ENCODE measurements at places on chromosomes 4 and X.
A peak's percentile ranks its signal among the peaks of the same experiment; 100 is the strongest.

DNA sequence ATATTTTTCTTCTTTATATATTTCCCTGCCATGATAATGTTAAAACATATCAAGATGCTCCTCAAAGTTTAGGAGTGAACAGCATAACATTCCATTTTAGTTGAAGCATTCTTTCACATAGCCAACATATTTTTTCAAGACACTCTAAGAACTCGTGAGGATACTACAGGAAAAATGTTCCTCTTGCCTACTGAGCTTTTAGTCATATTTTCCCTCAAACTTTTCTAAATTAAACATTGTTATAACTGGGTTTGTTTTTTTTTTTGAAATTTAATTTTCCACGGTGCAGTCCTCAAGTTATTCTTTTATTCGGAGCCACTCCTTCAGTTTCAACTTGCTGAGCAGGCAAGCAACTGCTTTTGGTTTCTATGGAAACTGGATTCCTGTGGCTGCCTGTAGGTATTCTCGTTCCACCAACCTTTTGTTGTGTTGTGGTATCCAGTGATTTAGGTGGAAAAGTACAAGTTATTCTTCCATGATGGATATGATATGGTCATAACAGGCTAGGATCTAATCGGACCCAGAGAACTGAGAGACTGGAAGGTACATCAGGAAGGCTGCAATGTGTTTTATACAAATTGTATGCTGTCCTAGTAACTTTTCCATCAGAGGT lies 248.0 kb downstream of the TRIML1 start:
- DNase-seq, result no peak

DNA sequence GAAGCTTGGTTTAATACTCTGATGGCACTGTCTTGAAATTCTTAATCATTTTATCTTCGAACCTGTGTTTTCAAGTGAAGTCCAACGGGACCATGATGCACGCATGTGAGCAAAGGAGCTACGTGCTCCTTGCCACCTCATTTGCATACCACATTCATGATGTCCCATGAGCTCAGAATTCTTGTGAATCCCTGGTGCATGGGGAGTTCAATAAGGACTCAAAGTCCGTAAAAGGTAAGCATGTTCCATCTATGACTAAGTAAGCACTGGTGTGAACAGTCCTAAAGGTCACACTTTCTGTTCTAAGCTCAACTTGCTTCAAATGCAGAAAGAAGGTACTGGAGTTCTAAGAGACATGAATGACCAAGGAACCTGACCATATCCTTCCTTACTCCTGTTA lies 13.1 kb upstream of the GPM6B start:
- no peak for DNase-seq

DNA sequence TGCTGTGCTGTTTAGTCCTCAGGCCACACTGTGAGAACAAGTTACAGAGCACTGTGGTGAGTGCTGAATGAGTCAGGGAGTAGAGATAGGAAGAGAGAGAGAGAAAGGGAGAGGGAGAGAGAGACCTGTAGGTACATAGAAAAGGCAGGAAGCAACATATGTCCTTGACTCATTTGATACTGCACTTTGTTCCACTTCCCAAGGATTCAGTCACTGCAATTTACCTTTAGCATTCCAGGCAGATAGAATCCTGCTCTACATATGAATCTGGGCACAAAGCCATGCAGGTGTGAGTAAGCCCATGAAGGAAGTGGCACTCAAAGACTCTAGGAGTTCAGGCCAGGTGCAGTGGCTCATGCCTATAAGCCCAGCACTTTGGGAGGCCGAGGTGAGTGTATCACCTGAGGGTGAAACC lies 1.0 kb upstream of the DAPP1 start:
- DNase-seq, result no peak

GRCh38 chr4:114400531-114400930 lies 198.1 kb upstream of the UGT8 start:
- no peak for DNase-seq

- no peak for DNase-seq
These were observed 87.3 kb upstream of the TET2 start for GRCh38 chr4:105059337-105059736.

DNA sequence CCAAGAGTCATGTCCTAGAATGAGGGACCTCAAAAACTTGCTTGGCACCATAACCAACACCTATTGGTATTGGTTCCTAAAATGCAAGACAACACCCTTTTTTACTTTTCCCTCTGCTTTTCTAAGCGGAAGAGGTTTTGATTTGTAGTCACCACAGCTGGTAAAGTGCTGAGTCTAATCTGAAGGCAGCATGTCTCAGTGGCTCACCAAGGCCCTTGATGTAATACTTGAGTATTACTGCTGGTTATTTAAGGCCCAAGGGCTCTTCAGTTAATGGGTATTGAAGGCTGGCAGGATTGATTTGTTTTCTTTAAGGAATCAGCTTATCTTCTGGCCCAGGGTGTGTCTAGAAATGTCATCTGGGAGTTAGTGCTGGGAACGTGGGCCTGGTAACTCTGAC lies 735.1 kb downstream of the GLUD2 start:
- DNase-seq, result no peak

DNA sequence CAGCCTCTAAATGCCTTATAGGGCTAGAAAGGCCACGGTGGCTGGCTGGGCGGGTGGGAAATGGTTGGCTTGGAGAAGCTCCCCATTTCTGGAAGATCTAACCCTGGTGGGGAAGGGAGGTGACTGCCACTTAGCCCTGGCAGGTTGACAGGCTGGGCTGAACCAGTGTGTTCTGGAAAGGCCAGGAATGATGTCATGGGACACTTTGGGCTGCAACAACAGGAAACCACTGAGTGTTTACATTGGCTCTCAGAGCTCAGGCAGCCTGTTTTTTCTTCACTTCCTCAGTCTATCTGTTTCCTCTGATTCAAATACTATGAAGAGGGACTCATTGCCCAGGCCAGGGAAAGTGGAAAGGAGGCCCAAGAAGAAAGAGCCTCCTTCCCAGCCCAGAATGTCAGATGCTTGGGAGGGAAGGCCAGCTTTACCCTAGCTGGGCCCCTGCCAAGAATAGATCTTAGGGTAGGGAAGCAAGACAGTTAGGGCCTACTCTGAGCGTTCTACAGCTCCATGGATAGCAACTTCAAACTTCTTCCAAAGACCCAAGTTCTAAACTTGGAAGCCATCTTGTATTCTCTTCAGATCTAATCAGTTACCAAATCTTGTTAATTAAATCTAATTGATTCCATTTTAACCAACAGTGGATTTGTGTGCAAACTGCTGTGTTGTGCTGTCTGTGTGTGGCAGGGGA lies 65.8 kb upstream of the MSN start:
- peak; percentile 35 for DNase-seq

GRCh38 chr4:85741381-85741780 lies 266.4 kb downstream of the ARHGAP24 start:
- DNase-seq, result no peak

GRCh38 chrX:8679550-8679949 lies 52.4 kb downstream of the ANOS1 start:
- no peak for DNase-seq

DNA sequence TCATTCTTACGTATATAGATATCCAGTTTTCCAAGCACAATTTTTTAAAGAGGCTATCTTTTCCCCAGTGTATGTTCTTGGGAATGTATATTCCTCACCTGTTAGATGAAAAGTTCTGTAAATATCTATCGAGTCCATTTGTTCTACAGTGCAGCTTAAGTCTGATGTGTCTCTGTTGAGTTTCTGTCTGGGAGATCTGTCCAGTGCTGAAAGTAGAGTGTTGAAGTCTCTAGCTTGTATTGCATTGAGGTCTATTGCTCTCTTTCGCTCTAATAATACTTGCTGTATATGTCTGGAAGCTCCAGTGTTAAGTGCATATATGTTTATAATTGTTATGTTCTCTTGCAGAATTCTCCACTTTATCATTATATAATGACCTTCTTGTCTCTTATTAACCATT lies 373.1 kb downstream of the PPARGC1A start:
- DNase-seq, result no peak

- DNase-seq, result no peak
These were observed 28.5 kb downstream of the KLHL13 start for GRCh38 chrX:118088084-118088483.

DNA sequence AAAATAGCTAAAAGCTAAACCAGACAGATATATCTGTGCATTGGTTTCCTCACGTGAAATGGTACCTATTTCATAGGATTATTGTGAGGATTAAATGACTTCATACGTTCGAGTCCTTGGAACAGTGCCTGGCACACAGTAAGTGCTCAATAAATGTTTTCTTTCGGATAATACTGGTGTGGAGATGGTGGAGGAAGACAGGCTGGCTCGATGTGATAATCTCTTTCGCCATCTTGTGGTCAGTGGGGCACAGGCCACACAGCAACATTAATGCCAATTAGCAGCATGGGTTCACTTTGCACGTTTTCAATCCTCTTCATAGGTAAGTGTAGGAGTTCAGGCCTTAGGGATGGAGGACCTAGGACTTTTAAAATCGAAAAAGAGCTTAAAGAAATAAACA lies 9.3 kb downstream of the PAGE4 start:
- no peak for DNase-seq

- no peak for DNase-seq
These were observed 329.3 kb upstream of the RPS6KA3 start for GRCh38 chrX:20595928-20596575.
